Activated CD8-positive, alpha-beta memory T cell treated with anti-CD3 and anti-CD28 coated beads for 4 hours (primary cell): ENCODE measurements at places on chromosomes 1 and 21.

- DNase-seq: no peak
These were observed 23.5 kb downstream of the NTPCR start for GRCh38 chr1:232973652-232974611.

DNA sequence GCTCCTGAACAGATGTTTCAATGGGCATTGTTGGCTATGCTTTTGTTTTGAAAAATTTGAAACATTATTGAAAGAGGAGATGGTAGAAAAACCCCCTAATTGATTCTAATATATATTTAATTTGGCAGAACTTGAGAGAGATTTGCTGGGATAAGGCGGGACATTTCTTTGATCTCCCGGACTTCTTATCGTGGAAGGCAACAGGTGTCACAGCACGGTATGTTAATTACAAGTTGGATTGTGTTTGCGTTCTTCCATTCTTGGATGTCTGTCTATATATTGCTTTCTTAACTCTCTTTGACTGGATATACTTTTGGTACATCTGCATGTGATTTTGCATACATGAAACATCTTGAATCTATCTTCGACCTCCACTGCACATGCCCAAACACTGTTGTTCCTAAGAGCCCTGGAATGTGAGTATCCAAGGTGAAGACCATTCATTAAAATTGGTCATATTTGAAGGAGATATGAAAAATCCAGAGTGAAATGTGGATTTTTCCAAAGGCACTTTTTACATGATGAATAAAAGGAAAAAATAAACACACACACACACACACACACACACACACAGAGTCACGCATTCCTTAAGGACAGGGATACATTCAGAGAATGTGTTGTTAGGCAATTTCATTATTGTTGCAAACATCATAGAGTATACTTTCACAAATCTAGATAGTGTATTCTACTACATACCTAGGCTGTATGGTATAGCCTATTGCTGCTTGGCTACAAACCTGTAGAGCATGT, 81.9 kb downstream of the FGGY start:
- DNase-seq: no peak

DNA sequence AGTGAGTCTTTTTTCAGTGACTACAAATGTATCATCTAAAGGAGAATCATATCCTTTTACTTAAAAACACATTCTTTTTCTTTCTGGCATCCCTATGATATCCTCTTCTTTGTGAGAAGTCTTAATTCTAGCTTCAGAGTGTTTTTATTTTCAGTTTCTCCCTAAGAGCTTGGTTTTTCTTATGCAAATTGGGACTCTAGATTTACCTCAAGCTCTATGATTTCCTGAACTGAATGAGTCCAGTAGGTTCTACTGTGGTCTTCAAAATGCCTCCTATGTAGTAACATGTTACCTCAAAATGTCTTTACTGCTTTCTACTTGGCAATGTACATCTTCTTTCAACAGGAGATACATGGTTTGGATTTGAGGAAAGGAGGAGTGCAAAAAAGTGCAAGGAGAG, 148.2 kb upstream of the C21orf91 start:
- no peak for DNase-seq

DNA sequence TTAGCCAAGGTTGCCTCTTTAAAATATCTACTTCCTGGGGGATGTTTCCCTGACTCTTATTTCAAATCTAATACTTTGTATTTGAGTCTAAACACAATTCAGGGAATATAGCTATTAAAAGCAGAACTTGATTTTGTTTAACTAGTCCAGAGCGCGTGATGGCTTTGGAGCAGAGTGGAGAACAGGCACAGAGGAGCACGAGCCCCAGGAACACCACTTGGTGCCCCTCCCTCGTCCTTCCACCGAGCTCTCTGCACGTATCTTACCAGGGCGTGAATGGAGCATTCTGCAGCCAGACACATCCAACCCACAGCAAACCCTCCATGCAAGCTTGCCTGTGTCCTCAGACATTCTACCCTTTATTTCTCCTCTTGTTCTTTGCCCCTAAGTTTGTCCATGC, 14.1 kb downstream of the KIF26B start:
- DNase-seq: no peak

GRCh38 chr1:245822996-245823395, 668.2 kb downstream of the KIF26B start:
- no peak for DNase-seq

- peak; percentile 67 for DNase-seq
These were observed 9.6 kb upstream of the TNFRSF25 start for GRCh38 chr1:6475381-6476133.

DNA sequence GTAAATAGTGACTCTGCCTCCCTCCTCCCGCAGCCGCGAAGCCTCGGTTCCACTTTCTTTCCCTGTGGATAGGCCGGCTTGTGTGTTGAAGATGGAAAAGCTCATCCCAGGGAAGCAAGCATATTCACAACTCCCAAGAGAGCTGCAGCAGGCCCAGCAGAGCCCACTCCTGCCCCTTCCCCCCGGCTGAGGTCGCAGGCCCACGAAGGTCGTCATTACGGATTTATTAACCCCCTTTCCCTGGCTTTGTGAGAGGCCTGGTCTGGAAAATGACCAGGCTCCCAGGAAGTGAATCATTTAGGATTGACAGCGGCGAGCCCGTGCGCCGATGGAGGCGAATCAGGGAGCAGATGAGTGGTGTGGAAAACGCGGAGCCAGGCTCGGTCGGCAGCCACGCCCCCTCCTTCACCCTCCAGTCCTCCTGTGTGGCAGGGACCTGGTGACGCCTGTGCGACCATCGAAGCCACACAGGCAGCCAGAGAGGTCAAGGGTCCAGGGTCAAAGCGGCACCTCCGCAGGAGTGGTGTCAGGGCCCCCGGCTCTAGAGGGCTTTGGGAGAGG, 93.4 kb downstream of the PRDM16 start:
- no peak for DNase-seq

DNA sequence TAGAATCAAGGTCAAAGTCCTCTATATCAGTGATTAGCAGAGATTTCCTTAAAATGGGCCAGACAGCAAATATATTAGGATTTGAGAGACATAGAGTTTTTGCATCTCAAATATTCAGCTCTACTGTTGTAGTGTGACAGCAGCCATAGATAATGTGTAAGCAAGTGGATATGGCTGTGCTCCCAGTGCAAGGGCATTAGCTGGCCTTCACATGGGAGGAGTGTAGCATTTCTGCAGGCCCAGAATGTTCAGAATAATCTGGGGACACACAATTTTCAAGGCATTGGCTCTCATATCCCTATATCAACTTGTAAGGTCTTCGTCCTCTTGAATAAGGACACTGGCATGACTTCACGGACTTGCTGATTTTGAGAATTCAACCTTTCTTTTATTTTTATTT, 402.3 kb upstream of the ADAMTS5 start:
- DNase-seq: no peak

DNA sequence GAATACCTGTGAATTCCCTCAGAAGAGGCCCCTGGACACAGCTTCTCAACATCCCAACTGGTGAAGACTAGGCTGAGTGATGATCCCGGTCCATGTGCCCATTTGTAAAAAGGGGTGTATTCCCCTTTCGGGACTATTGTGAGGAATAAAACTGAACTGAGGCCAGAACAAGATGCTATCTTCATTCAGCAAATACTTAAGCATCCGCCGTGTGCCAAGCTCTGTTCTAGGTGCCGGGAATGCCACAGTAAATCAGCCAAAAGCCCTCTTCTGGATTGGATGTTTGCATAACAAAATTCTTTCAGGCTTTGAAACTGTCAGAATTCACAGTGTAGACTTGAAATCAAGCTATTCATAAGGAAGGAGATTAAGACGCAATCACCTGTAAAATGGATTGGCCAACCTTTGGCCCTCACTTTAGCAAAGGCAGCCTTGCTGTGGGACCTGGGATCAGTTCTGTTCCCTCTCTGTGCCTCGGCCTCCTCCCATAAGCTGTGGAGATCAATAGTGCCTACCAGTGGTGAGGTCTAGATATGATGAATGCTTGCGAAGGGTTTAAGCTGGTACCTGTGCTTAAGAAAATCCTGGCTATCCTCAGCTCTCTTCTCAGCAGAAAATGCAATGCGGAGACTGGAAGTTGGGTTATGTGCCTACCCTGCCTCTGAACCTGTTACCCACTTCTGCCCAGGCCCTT, 1.8 kb downstream of the ALPL start:
- no peak for DNase-seq

DNA sequence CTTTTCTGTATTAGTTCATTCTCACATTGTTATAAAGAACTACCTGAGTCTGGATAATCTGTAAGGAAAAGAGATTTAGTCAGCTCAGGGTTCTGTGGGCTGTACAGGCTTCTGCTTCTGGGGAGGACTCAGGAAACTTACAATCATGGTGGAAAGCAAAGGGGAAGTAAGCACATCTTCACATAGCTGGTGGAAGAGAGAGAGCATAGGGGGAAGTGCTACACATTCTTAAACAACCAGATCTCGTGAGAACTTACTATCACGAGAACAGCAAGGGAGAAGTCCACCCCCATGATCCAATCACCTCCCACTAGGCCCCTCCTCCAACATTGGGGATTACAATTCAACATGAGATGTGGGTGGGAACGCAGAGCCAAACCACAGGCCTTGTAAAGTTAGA, 37.9 kb upstream of the AHCTF1 start:
- DNase-seq: no peak

GRCh38 chr1:218739426-218739825, 394.3 kb downstream of the TGFB2 start:
- no peak for DNase-seq

- DNase-seq: no peak
These were observed at the start of gene JAM2 for GRCh38 chr21:25638660-25639550. Gene JAM2, plus strand, starts transcription at chr21:25639258. Its CDS starts 564 bp downstream, at chr21:25639822.

DNA sequence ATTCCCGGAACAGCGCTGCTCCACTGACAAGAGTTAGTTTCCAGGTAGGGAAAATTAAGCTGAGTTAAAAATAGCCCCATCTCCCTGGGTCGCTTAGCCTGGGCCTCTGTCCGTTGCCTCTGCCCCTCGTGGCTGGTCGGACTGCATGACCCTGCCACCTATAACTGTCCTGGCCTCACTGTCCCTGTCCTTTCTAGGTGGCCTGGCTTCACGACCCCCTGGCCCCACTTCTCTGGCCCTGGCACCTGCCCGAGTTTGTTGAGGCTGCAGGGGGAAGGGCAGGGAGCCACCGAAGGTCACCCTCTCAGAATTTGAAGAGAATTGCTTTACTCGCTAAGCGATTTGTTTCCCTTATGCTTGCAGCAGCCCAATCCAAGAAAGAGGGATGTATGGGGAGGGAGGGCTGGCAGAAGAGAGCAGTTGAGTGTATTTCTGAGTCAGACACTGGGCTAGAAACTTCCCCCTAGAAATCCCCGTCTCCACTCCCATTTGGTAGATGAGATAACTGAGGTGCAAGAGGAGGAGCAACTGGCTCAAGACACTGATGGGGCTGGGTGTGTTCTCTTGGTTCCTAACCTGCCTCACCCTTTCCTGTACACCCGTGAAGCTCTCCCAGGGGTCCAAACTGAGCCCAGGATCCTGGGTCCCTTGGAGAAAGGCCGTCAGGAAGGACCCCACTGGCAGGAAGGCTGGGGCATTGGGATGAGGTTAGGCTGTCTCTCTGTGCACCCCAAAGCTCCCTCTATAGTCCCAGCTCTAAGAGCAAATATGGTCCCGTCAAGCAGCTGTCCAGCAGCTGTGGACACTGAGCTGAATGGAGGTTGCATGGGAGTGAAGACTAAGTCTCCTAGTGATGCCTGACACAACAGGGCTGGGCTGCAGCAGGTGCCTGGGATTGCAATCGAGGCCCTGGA, 2.9 kb upstream of the EDN2 start:
- no peak for DNase-seq

DNA sequence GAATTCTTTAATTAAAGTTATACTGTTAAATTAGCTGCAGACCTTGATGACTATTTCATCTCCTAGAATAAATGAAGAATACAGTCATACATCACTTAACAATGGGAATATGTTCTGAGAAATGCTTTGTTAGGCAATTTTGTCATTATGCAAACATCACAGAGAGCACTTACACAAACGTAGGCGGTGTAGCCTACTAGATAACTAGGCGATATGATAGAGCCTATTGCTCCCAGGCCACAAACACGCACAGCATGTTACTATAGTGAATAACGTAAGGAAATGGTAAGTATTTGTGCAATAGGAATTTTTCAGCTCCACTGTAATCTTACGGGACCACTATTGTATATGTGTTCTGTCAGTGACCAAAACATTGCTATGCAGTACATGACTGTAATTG, 37.6 kb upstream of the DESI2 start:
- no peak for DNase-seq

- no peak for DNase-seq
These were observed 98.2 kb downstream of the TNFSF18 start for GRCh38 chr1:172952516-172952915.

GRCh38 chr1:53485478-53486394, 26.5 kb downstream of the DMRTB1 start:
- DNase-seq: peak; percentile 3

GRCh38 chr1:226309398-226310244, 657 bp upstream of the LIN9 start:
- DNase-seq: no peak

DNA sequence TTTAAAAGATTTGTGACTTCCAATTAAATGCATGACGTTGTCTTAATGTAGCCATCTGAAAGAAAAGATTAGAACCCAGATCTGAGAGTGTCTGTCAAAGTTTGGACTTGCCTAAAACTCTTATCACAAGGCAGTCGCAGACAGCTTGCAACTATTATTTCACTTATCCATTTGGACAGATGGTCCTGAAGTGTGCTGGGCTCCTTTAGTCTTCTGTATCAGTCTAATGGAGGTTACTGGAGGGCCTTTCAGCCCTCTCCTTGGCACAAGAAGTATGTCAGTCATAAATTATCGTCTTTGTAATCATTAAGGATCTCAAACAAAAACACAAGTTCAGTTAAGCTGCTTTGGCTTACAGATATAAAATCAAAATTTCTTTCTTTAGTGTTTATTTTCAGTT, 15.5 kb downstream of the PROX1 start:
- no peak for DNase-seq

GRCh38 chr1:240737298-240737697, 125.3 kb upstream of the GREM2 start:
- DNase-seq: no peak

DNA sequence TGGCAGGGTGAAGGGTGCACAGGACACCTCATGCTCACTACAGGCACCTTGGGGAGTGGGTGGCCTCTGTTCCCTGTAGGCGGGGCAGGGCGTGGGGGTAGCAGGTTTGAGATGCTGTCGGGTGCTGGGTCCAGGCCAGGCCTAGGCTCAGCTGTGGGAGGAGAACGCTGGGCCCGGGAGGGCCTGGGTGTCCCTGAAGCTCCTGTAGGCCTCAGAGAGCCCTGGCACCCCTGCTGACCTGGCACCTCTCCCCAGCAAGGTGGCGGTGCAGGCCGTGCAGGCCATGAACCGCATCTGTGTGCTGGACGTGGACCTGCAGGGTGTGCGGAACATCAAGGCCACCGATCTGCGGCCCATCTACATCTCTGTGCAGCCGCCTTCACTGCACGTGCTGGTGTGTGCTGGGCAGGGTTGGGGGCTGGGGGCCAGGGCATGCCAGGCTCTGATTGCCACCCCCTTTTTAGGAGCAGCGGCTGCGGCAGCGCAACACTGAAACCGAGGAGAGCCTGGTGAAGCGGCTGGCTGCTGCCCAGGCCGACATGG, 2.5 kb upstream of the GJC2 start:
- no peak for DNase-seq

DNA sequence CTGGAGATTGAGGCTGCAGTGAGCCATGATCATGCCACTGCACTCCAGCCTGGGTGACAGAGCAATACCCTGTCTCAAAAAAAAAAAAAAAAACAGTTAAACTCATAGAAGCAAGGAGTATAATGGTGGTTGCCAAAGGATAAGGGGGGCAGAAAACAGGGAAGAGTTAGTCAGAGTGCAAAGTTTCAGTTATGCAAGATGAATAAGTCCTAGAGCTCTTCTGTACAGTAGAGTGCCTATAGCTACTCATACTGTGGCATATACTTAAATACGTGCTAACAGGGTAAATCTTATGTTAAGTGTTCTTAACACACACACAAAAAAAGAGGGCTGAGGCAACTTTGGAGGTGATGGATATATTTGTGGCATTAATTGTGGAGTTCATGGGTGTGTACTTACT, 75.6 kb upstream of the COA6 start:
- no peak for DNase-seq
